ENCODE measurements at places on chromosomes 1 and 21.

- no peak for DNase-seq
Observed at GRCh38 chr1:4179914-4180735, 280.1 kb upstream of the C1orf174 start.

DNA sequence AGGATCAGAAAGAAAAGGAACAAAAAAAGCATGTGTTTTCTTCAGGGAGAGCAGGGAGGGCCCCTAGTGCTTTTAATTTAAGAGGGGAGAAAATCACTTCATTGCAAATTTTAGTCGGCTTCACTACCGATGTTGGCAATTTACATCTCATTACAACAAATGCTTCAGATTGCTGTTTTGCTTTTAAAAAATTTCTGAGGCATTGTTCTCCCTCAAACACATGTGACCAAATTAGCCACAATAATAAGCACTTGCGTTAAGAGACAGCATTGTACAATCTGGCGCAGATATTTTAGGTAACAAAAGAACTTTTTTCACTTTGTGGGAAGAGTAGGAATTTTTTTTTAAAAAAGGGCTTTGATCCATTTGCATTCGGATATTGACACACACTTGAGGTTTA lies 29.8 kb downstream of the BEND5 start:
- DNase-seq = no peak

DNA sequence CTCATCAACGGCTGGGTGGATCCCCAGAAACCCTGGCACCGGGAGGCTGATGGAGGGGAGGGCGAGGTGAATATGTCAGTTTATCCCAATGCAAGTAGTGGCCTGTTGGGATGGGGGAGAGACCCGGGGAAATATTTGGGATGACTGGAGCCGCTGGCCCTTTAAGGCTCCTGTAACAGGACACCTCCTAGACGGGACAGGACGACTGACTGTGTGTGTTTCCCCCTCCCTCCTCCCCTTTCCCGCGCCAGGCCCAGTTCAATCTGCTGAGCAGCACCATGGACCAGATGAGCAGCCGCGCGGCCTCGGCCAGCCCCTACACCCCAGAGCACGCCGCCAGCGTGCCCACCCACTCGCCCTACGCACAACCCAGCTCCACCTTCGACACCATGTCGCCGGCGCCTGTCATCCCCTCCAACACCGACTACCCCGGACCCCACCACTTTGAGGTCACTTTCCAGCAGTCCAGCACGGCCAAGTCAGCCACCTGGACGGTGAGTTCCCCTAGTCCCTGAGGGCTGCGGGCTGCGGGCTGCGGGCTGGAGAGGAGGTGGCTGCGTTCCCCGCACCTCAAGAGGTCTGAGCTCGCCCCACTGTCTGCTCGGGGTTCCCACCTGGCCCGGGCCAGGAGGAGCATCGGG lies 44.8 kb upstream of the CCDC27 start:
- DNase-seq = no peak

GRCh38 chr1:51856745-51857144 lies 21.8 kb downstream of the NRDC start:
- DNase-seq = no peak

DNA sequence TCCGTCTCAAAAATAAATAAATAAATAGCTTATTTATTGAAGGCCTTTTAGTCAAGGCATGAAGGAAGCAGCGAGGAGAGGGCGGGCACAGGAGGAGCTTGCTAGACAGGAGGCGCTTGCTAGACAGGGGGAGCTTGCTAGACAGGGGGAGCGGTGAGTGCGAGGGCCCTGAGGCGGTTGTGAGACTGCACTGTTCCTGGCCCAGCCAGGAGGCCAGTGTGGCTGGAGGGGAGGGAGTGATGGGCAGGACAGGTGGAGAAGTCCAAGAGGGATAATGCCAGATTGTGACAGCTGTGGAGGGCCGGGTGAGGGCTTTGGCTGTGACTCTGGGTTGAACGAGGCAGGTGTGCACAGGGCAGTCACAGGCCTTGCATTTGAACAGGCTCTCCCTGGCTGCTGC lies 18.2 kb downstream of the KIF17 start:
- DNase-seq = no peak

DNA sequence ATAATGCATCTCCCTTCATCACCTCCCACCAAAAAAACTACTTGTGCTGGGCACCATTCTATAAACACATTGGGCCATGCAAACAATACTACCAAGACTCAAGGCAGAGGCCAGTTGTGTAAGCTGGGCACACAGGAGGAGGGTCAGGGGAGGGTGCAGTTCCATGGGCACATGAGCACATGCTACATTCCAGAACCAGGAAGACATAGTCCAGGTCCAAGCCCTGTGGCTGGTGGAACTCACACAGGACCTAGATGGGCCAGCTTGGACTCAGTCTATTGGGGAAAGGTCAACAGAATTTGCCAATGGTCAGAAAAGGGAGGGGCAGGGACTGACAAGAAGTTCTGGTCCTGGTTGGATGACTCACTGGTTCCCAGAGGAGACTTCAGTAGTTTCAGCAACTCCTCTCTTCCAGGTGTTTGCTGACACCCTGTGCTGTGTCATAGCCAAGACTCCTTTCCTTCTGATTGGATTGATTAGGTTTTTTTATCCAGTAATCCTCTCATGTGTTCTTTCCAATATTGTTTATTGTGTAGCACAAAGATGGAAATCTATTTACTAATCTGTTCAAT lies 249.7 kb downstream of the C1orf94 start:
- DNase-seq = no peak

- DNase-seq = no peak
Observed at GRCh38 chr1:89519779-89520358, 4.8 kb upstream of the LRRC8B start.

GRCh38 chr1:172971241-172971640 lies 79.5 kb downstream of the TNFSF18 start:
- DNase-seq = no peak

GRCh38 chr1:159921251-159921650 lies 4.1 kb downstream of the TAGLN2 start:
- DNase-seq = no peak

DNA sequence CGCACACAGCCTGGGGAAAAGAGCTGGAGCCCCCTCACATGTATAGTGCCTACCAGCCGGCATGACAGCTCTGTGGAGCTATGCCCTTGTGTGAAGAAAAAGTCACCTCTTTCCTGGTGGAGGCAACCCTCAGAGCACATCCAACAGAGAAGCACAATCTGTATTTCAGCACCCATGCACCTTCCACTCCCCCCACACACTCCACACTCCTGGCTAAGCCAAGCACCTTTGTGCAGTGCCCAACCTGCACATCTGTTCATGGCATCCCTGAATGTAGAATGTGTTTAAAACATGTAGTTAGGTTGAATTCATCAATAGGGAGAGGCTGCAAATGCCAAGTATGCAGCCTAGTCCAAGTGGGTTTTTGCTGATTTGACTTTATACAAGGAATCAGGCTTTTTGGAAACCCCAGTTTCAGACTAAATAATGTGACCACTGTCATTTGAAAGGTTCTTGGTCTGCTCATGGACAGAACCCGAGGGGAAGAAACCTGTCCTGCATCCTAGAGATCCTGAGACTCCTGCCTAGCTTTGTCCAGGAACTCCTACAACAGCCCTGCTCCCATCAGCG lies 197.1 kb downstream of the TOMM20 start:
- no peak for DNase-seq

DNA sequence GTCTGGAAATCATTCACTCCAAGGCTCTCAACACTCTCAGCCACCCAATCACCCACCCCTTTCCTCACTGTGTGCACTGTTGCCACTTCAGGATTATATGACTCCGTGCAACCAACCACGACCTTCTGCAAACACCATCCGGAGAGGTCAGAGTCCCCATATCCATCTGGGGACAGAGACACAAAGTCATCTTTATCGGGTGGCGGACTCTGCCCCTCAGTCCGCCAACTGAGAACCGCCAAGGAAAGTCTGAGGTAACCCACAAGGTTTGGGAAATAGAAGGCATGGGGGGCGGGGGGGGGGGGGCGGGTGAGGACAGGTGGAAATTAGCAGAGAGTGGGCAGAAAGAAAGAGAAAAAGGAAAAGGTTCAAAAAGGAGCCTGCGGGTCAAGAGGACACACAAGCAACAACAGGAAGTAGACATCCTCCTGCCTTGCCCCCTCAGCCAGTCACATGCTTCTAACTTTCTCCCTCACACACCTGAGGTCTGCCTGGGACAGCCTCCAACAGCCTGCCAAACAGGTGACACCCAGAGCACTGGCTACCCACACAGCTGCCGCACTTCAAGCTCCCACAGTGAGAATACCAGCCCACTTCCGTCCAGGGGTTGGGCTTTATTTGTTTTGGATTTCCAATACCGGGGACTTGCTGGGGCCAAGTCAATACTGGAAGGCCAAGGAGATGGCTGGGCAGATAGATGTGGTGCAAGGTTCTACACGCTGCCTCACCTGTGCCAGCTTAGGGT lies 58.1 kb downstream of the SSBP3 start:
- no peak for DNase-seq

GRCh38 chr1:154794608-154795007 lies 75.5 kb downstream of the KCNN3 start:
- DNase-seq = no peak

- no peak for DNase-seq
Observed at GRCh38 chr1:29342351-29342750, 106.0 kb downstream of the PTPRU start.

GRCh38 chr1:77308889-77309621 lies 27.2 kb downstream of the AK5 start:
- DNase-seq = no peak

DNA sequence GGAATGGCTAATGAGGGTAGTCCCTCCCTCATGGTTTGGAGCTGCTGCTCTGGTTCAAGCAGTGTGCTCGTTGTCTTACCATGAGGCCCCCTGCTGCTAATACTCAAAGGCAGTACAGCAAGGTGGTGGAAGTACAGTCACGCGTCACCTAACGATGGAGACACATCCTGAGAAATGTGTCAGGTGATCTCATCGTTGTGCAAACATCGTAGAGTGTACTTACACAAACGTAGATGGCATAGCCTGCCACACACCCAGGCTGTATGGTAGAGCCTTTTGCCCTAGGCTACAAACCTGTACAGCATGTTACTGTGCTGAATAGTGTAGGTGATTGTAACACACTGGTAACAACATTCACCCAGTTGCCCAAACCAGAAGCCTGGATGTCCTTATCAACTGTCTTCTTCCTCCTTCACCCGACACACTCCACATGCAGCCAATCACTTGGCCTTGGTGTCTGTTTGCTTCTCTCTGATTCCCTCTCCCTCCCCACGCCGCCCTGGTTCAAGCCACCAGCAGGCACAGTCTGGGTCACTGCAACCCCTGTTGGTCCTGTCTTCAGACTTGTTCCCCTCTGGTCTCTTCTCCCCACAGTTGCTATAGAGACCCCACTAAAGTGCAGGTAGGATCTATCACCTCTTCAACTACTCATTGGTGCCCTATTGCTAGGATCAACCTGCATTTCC lies 6.0 kb upstream of the KCNA2 start:
- no peak for DNase-seq

GRCh38 chr1:32242341-32242851 lies 4.6 kb upstream of the FAM167B start:
- DNase-seq = no peak

GRCh38 chr1:175520186-175520585 lies 223.2 kb downstream of the TNR start:
- DNase-seq = no peak

All from activated T-helper 2 cell treated with anti-CD3 and anti-CD28 coated beads, Interferon-gamma antibody, Interleukin-2, Interleukin-4, amounts not matched to agents 10 μg/mL and 5 μg/mL and 100 μg/mL, durations not matched to agents 14 hours and 24 hours and 36 hours (primary cell).